ENCODE measurements at places on chromosomes 1 and 21.

- DNase-seq, result peak; percentile 74
These were observed 32.3 kb upstream of the ETS2 start for GRCh38 chr21:38773099-38774061.

- no peak for DNase-seq
These were observed 131.7 kb downstream of the PSMG1 start for GRCh38 chr21:39051588-39051949.

GRCh38 chr21:27086186-27086585 lies 119.3 kb upstream of the ADAMTS5 start:
- DNase-seq, result peak; percentile 37

DNA sequence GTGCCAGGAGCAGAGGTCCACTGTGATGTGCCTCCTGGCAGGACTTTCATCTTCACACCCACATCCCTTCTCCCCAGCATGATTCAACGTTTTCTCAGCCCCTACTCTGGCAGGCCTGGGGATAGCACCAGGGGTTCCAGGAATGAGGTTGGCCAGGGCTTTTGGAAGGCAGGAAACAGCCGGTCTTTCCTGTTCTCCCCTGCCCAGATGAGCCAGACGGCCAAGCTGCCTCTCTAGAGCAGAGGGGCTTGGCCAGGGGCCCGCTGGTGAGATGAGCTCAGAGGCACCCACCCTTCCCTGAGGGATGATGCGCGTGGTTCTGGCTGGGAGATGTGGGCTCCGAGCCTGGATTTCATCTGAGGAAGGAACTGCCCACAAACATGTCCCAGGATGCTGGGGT lies 4.3 kb upstream of the MFAP2 start:
- peak; percentile 82 for DNase-seq

DNA sequence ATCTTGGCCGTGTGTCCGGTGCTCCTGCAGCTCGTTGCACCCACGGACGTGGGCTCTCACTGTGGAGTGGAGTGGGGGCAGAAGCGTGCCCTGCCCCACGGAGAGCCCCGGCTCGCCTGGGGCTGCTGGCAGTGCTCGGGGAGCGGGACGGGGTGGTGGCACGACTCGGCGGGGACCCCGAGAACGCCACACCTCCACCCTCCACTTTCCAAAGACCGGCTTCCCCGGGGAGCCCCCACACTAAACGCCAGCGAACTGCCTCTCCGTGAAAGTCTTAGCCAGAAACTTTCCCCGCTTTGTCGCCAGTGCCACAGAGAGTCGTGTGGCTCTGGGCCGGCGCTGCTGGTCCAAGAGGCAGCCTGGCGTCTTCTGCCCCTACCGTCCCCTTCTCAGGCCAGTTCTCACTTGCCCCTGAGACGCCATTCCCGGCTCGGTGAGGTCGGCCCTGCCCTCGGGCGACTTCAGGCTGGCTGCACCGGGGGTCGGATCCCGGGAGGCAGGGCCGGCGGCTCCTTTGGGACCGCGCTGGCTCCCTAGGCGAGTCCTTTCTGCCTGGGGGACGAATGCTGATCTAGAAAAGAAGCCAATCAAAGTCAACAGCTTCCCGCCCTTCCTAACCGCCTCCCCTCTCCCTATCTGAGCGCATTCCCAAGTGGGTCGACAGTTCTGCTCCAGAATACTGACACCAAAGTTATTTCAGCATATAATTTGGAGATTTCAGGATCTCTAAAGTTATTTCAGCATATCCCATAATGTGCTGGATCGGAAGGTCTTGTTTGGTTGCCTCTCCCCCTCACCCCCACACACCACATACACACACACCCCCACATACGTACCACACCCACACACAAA lies 2.6 kb upstream of the SAMD13 start:
- DNase-seq, result peak; percentile 65

DNA sequence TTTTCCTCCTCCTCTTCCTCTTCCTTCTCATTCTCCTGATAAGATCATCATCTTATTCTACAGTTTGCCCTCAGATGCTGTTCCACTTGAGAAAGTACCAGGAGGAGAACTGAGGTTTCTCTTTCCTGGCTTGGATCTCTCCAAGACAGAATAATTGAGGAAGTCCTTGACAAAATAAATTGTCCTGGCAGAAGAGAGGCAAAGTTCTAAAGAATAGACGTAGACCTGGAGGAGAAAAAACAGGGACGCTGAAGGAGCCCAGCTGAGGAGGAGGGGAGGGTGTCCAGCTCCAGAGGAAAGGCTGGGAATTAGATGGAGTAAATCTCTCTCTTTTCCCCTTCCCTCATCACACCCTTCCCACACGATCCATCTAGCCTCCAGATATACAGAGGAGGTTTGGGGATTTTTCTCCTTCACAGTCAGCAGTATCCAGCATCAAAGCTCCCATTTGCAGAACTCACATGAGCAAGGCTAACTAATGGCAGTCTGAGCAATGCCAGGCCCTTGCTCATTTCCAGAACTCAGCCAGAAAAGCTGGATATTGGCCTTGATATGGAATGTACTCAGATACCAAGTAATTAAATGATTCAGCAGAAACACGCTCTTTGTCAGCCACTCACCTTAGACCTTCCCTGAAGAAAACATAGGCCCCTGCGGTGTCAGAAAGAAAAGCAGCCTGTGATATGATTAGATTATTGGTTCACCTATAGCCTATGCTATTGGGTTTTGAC lies 5.1 kb upstream of the GNG12 start:
- DNase-seq, result no peak

GRCh38 chr1:234735916-234736315 lies 125.9 kb upstream of the IRF2BP2 start:
- no peak for DNase-seq

DNA sequence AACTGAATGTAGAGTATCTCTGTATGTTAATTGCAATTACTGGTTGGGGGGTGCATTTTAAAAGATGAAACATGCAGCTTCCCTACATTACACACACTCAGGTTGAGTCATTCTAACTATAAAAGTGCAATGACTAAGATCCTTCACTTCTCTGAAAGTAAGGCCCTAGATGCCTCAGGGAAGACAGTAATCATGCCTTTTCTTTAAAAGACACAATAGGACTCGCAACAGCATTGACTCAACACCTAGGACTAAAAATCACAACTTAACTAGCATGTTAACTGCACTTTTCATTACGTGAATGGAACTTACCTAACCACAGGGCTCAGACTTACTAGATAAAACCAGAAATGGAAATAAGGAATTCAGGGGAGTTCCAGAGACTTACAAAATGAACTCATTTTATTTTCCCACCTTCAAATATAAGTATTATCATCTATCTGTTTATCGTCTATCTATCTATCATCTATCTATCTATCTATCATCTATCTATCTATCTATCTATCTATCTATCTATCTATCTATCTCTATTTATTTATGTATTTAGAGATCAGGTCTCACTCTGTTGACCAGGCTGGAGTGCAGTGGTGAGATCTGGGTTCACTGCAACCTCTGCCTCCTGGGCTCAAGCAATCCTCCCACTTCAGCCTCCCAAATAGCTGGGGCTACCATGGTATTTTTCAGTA lies 47.8 kb downstream of the CHML start:
- DNase-seq, result no peak

- no peak for DNase-seq
These were observed 7.0 kb upstream of the CDK11B start for GRCh38 chr1:1665815-1666251.

DNA sequence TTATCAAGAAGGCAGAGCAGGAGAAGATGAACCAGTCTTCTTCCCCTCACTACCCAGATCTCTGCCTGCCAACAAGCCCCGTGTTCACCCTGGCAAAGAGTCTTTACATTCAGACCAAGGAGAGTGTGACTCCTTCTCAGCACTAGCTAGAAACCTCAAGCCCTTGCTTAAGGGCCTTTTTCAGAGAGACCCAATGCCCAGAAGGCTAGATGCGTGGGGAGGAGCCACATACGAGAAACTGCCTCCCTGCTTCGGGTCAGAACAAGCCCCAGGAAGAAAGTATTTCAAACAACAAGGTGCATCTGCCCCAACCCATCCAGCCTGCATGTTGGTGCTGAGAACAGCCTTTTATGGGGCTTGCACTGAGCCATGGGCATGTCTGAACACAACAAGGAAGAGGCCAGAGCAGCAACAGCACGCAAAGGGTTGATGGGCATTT lies 152.7 kb upstream of the CAMK1G start:
- no peak for DNase-seq
